ENCODE measurements at places on chromosomes 4 and X.
A peak's percentile ranks its signal among the peaks of the same experiment; 100 is the strongest.

DNA sequence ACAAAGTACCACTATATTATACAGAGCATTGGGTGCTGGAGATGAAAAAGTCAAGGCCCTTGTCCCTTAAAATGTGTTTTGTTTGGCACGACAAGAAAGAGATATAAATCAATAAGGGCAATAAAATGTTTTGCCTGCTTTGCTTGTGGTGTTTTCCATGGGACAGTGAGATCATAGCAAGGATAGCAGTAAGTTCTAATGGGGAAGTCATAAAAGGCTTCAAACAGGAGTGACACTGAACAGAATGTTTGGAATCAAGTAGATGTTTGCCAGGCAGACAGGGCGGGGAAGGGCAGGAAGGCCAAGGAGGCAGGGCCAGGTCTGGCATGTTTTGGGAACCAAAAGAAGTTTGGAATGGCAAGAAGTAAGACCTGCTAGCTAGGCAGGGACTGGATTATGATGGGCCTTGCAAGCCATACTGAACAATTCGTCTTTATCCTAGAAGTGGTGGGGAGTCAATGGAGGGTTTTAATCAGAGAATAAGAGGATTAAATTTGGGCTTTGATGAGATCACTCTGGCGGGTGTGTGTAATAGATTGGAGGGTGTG lies 16.4 kb downstream of the FGF2 start:
- DNase-seq, result no peak

DNA sequence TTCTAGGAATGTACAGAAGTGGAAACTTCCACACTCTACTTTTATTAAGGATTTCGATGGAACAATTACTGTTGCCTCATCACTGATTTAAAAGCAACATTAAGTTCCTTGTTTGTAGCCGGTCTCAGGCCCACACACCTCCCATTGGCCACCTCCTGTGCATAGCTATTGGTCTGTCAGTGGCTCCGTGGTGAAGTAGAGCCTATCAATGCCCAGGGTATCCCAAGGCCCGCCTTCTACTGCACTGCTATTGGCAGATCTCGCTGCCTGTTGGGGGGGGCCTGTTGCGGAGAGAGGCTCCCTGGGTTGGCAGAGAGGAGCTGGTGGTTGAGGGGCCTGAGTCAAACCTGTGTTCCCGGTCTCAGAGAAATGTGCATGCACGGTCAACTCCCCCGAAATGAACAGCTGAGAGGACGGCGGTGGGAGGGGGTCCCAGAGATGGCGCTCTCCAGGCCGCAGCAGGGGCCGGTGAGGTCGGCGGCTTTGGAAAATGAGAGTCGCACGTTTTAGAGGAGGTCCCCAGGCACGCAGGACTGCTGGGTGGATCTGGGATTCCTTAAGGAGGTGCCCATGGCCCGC lies 4.9 kb upstream of the ARAF start:
- peak; percentile 59 for DNase-seq

DNA sequence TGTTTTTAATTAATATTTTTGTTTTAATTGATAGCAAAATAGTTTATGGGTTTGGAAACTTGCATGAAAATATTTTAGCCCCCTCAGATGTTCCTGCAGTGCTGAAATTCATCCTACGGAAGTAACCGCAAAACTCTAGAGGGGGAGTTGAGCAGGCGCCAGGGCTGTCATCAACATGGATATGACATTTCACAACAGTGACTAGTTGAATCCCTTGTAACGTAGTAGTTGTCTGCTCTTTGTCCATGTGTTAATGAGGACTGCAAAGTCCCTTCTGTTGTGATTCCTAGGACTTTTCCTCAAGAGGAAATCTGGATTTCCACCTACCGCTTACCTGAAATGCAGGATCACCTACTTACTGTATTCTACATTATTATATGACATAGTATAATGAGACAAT lies 40.4 kb downstream of the MAP7D3 start:
- DNase-seq, result no peak

- DNase-seq, result no peak
Measured at GRCh38 chrX:55014897-55015299, 14.7 kb downstream of the APEX2 start.

- DNase-seq, result no peak
Measured at GRCh38 chr4:90328558-90328957, 201.4 kb downstream of the CCSER1 start.

- no peak for DNase-seq
Measured at GRCh38 chr4:6092971-6093370, 74.7 kb upstream of the C4orf50 start.

GRCh38 chrX:56800801-56801200 lies 71.8 kb downstream of the NBDY start:
- peak; percentile 10 for DNase-seq

Measured in stimulated activated CD4-positive, alpha-beta T cell treated with anti-CD3 and anti-CD28 coated beads, Interleukin-15, amount 100 ng/mL, for 1 hour (primary cell).